NCI-H1930 (cell line): ENCODE measurements at places on chromosomes 11 and 22.

DNA sequence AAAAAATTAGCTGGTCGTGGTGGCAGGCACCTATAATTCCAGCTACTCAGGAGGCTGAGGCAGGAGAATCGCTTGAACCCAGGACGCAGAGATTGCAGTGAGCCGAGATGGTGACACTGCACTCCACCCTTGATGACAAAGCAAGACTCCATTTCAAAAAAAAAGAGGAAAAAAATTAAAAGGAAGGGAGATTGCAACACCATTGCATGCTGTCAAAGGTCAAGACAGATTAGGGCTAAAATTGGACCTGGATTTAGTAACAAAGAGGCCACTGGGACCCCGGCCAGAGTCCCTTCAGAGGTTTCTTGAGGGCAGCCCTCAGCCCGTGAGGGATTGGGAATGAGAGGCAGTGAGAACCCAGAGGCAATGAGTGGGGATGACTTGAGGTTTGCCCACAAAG, 8.2 kb upstream of the MAFF start:
- DNase-seq, result no peak

- no peak for DNase-seq
Measured at GRCh38 chr11:69372589-69373250, 78.8 kb downstream of the MYEOV start.

DNA sequence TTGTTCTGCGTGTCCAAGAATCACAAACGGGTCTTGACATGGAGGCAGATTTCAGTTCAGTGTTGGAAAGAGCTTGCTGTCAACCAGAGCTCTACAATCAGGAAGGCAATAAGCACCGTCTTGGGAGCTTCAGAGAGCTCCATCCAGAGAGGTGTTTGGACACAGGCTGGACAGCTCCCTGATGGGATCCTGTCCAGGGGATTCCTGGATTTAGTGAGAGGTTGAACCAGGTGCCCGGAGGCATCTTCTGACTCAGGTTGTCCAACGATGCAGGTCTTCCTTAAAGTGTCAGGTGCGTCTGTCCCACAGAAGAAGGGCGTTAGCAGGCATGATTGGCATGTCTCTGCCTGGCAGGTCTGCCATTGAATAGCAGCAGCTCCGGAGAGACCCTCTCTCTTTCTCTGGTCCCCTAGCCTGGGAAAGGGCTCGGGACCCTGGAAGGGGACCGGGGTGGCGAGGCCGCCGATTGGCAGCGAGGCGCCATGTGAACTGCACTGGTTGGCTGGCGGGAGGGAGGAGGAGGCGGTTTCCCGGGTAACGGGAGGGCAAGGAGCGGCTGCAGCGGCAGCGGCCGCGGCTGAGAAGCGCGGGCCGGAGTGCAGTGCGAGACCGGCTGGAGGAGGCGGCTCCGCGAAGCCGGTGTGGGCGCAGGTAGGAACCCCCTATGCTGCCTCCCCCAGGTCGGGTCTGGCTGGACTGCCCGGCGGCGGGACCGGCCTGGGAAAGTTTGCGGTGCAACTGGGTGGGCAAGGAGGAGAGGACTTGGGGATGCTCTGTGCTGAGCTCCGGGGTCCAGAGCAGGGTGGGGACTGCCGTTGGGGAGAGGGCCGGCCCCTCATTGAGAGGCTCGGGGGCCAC, 104.1 kb upstream of the E2F8 start:
- DNase-seq, result peak; percentile 70

DNA sequence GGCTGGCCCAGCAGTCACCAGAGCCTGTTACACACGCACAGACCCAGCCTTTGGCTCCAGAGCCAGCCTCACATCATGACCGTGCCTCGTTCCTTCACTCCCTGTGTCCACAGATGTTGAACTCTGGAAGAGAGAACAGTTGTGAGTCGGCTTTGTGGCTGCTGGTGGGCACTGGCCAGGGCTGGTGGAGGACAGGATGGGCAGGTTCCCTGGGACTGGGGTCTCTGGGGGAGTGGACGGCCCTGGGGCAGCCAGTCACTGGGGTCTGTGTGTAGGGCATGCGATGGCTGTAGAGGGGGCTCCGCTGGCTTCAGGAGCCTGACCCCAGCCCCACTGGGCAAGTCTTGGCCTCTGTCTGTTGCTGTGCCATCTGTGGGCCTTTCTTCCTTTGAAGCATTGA, 1070.1 kb downstream of the BRD1 start:
- DNase-seq, result no peak

GRCh38 chr11:293271-293851, 4.4 kb downstream of the PGGHG start:
- DNase-seq, result no peak

DNA sequence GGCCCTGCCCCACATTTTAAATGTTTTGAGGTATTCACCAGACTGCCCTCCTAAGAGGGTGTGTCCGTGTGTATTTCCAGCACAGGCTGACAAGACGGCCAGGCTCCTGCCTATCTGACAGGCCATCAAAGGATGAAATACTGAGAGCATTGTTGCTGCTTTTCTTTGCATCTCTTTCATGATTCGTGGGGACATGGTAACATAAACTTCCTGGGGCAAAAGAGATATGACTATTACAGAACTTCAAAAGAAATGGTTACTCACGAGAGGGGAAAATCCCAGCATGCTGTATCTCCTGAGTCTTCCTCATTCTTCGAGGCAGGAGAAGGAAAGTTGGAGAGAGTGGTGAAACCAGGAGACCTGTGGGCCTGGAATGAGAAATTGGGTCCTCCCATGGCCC, 10.3 kb upstream of the BIK start:
- DNase-seq, result no peak

DNA sequence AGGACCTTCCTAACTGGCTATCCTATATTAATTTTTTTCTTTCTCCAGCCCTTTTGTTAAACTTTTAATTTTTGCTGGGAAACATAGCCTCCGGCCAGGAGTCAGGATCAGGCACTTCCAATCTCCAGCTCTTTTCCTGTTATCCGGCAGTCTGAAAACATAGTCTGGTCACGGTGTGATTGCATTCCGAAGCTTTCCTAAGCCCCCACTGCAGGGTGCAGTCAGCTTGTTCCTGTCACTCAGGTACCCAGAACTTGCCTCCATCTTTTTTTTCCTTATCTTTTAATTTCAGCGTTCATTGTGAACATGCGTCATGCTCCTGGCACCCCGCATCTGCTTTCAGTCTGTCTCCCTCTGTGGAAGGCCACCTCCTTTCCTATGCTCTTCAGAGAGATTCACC, 59.4 kb downstream of the GRK3 start:
- no peak for DNase-seq

GRCh38 chr22:50201191-50202129, 649 bp downstream of the SELENOO start:
- no peak for DNase-seq

DNA sequence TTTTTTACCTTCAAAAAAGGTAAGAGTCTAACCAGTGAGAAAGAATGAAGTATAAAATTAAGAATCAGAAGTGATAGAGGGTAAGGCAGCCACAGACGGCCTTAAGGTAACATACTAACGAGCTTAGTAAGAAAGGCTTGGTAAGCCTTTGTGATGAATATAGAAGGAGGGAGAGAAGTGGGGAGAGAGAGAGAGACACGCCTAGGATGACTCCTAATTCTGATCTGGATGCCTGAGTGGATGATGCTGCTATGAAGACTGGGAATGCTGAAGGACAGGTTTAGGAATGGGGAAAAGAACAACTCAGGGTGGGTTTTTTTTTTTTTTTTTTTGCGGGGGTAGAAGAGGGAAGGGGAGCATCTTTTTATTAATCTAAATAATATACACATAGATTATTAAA, 4.8 kb downstream of the FBXO3 start:
- DNase-seq, result no peak

- DNase-seq, result no peak
Measured at GRCh38 chr11:84465040-84465439, 1162.1 kb downstream of the DLG2 start.

DNA sequence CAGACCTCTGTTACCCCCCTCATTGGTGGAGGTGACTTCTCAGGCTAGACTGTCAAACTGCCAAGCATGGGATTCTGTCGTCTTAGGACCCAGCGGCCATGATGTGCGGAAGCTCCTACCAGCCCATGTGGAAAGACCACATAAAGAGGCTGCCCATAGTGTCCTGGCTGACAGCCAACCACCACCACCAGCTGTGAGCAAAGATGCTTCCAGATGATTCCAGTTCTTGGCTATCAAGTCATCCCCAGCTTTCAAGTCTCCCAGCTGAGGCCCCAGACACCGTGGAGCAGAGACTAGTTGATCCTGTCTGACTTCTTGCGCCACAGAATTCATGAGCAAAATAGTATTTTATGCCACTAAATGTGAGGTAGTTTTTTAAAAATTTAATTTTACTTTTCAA, 32.9 kb downstream of the SCUBE1 start:
- no peak for DNase-seq

DNA sequence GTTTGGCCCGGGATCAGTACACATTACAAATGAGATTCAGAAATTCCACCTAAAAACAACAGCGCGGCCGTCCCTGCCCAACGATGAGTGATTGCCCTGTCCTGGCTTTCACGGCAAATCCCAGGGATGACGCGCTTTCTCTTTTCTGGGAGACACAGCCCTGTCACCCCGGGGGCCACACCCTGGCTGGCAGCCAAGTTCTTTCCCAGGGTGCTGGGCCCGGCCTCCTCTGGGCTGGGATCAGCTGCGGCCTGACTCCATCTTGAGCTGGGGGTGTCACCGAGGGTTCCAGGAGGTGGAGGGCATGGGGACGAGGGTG, 82.7 kb downstream of the FBLN1 start:
- no peak for DNase-seq

- no peak for DNase-seq
Measured at GRCh38 chr22:48138855-48139254, 1376.4 kb downstream of the TBC1D22A start.

- no peak for DNase-seq
Measured at GRCh38 chr22:34064696-34065095, 144.4 kb upstream of the LARGE1 start.

GRCh38 chr11:726278-727220, 20.5 kb downstream of the EPS8L2 start:
- DNase-seq, result no peak

DNA sequence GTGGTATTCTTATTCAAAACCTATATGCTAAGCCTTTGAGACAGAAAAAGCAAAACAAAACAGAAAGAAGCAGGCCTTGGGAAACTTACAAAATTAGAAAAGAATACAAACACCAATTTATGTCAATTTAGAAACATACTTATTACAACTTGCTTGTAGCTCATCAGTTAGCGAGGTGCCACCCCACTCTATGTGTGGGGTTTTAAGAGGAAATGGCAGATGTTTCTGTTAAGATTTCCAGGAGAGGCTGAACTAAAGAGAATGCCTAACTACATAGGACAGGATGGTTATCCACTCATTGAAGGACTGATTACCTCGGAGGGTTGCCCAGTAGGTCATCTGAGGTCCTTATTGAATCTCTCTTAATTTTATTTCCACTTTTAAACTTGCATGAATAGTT, 302.0 kb downstream of the ETS1 start:
- DNase-seq, result no peak

- peak; percentile 74 for DNase-seq
Measured at GRCh38 chr11:124872741-124873140, 7.5 kb downstream of the ROBO3 start.

DNA sequence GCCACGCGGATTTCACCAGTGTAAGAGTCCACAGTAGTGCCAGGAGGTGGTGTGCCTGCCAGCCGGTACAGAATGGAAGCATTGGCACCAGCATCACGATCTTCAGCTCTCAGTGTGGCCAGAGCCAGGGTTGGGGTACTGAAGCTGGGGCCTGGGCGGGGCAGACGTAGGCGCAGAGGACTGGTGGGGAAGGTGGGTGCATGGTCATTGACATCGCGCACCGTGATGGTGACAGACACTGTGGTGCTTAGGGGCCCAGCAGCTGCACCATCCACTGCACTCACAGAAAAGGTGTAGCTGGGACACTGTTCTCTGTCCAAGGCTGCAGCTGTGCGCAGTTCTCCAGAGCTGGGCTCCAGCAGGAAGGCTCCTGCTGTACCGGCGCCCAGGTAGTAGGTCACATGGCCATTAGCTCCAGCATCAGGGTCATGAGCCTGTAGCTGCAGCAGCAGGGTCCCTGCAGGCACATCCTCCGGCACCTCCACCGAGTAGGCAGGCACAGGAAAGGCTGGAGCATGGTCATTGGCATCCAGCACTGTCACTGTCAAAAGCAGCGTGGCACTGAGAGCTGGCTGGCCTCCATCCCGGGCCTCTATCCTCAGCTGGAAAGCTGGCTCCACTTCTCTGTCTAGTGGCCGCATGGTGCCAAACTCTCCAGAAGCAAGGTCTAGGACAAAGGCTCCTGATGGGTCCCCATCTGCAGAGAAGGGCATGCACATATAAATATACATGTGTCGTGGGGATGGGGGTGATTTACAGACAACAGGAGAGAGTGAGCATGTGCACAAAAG, 7.9 kb upstream of the TPP1 start:
- no peak for DNase-seq

GRCh38 chr11:2551131-2551530, 106.3 kb downstream of the KCNQ1 start:
- DNase-seq, result no peak

- DNase-seq, result no peak
Measured at GRCh38 chr11:844693-845644, 2.3 kb downstream of the TSPAN4 start.

DNA sequence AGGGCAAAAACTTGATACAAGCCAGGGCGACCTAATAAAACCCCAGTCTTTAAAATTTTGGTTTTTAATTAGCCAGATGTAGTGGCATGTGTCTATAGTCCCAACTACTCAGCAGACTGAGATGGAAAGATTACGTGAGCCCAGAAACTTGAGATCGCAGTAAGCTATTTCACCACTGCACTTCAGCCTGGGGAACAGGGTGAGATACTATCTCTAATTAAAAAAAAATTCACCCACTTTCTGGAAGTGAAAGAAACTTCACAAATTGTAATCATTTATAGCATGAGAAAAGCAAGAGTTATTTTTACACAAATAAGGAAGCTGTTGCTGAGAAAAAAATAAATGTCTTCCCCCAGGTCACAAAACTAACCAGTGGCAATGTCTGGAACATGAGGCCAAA, 882 bp upstream of the GLYATL2 start:
- no peak for DNase-seq

GRCh38 chr11:108237058-108237481, 14.2 kb downstream of the ATM start:
- DNase-seq, result no peak

DNA sequence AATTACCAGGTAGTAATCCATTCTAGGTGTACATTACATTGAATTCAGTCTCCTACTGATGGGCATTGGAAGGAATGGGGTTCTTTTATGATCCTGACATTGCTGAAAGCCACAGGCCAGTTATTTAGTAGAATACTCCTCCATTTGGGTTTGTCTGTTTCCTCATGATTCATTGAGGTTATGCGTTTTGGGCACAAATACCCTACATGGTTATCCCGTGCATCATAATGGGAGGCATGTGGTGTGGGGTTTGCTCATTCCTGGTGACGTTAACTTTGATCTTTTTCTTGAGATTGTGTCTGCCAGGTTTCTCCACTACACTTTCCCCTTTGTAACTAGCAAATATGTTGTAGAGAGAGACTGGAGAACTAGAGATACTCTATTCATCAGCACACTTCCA, 5.5 kb downstream of the FOLR3 start:
- DNase-seq, result no peak

- DNase-seq, result no peak
Measured at GRCh38 chr22:46792841-46793261, 30.4 kb downstream of the TBC1D22A start.

- DNase-seq, result no peak
Measured at GRCh38 chr22:46030231-46030880, 53.4 kb upstream of the WNT7B start.

GRCh38 chr11:83122050-83122449, 34.9 kb upstream of the PCF11 start:
- no peak for DNase-seq

GRCh38 chr22:37000676-37001534, 18.3 kb downstream of the TST start:
- DNase-seq, result no peak
